Fibroblast of the aortic adventitia (primary cell): ENCODE measurements at places on chromosomes 12 and 14. TPM values are rescaled to one million over a fixed set of nuclear protein-coding genes. Genes with fewer than 3 reads are reported as not detected.

Gene ORAI1
- 1.1 and 13.4 TPM in 2 replicates for total RNA-seq

Gene VRTN
- not detected in 2 replicates for total RNA-seq

Gene IFNG-AS1
- 0.09 TPM in 1 of 2 replicates, not detected in the other for total RNA-seq

Gene SLCO1B1
- total RNA-seq, result not detected in 2 replicates

Gene TMEM119
- total RNA-seq, result 58.4 and 164 TPM in 2 replicates

Gene WNT5B
- 3.1 and 16.6 TPM in 2 replicates for total RNA-seq

Gene SOS2
- 22.3 and 33.2 TPM in 2 replicates for total RNA-seq

Gene CCDC175
- total RNA-seq, result not detected in 2 replicates

Gene ARHGEF40
- 47.4 and 71.9 TPM in 2 replicates for total RNA-seq

Gene TBK1
- total RNA-seq, result 27.9 and 32.1 TPM in 2 replicates

Gene CACNA2D4
- 0.08 and 0.27 TPM in 2 replicates for total RNA-seq

Gene SCNN1A
- total RNA-seq, result under 0.01 TPM in 1 of 2 replicates, not detected in the other

Gene CD4
- total RNA-seq, result 1.6 TPM in 1 of 2 replicates, not detected in the other

Gene GNG2
- total RNA-seq, result 10.0 and 15.7 TPM in 2 replicates

Gene EMC9
- total RNA-seq, result 3.8 and 11.9 TPM in 2 replicates
